Stimulated activated CD4-positive, alpha-beta T cell treated with anti-CD3 and anti-CD28 coated beads, TNF-alpha, amount 100 ng/mL, for 24 hours (primary cell): ENCODE measurements at places on chromosomes 2 and 18.

GRCh38 chr2:52294628-52295027, 1262.7 kb upstream of the NRXN1 start:
- no peak for DNase-seq

DNA sequence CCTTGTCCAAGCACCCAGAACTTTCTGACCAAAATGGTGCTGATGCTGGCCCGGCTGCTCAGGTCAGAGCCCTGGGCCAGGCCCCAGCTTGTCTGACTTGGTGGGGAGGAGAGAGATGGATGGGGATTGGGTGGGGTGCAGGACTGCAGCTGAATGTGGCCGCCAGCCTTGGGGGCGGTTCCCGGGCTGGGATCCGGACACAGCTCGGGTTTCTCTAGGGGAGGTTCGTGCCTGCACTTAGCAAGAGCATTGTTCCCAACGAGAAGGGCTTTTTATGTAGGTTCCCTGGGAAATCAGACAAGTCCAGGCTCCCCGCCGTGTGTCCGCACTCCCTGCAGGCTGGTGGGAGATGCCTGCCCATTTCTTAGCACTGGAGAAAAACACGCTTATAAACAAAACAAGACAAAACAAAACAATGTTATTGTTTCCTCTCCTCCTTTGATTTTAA, 50.5 kb upstream of the HS6ST1 start:
- DNase-seq: no peak

DNA sequence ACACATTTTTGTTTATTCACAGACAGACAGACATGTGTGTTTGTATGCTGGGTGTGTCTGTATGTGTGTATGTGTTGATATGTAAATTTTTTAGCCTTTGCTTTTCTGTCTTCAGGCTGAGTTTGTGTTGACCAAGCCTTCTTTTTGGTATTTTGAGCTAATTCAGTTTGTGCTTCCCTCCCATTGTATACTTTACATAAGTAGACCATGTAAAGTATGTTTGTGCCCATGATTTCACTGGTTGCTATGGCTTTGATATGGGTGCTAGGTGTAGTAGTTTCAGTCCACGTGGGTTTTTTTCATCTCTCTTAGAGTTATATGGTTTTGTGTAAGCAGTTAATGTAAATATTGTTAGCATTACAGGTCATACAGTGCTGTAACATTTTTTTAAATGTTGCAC, 129.4 kb upstream of the EPC2 start:
- DNase-seq: no peak

GRCh38 chr18:48777744-48778116, 173.0 kb downstream of the SMAD7 start:
- no peak for DNase-seq

GRCh38 chr2:157291018-157291417, 33.5 kb downstream of the GALNT5 start:
- DNase-seq: no peak

DNA sequence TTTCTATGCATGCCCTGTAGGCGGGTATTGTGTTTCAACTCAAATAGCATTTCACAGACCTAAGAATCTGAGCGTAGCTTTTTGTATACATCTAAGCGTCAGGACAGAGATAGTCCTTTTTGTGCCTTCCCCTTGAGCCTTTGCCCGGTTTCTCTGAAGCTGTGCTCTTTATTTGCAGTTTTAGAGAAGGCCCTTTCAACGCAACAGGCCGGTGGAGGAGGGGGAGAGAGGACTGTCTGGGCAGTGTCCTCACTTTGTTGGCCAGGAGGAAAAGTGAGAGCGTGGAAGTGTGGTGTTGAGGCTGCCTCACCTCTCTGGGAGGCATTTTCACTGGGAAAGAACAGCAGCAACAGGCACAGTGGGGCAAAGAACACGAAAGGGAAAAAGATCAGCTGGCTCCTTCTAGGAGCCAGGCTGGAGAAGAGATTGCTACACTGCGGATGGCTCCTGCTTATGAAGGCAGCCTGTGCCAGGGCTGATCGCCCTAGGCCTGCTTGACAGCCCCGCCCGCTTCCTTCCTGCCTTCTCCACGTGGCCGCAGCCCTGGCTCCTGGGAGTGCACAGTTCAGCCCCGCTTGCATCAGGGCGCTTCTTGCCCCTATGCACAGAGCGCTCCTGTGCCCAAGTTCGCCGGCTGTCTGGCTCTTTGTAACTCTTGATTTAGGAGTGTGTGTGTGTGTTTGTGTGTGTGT, 195.6 kb upstream of the POU3F3 start:
- DNase-seq: no peak

DNA sequence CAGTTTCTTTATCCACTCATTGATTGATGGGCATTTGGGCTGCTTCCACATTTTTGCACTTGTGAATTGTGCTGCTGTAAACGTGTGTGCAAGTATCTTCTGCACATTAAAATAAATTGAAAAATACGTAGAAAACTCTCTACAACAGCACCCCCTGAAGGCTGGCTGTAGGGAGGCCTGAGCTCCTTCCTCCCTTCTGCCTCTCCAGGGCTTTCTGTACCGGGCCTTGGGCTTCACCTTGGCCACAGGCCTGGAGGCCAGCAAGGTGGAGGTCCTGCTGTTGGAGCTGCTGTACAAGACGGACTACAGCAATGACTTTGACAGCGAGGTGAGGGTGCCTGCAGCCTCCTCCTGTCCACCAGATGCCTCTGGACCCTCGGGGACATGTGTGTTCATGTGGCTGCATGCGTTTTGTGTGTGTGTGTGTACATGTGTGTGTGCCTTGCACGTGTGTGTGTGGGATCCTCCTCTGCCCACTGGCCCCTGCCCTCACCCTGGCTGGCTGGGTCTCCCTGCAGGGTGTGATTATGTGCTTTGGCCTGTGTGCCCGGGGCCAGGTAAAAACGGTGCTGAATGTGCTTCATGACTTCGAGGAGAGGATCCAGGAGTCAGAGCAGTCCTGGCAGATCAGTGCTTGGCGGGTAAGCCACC, 29.2 kb downstream of the MROH2A start:
- no peak for DNase-seq

DNA sequence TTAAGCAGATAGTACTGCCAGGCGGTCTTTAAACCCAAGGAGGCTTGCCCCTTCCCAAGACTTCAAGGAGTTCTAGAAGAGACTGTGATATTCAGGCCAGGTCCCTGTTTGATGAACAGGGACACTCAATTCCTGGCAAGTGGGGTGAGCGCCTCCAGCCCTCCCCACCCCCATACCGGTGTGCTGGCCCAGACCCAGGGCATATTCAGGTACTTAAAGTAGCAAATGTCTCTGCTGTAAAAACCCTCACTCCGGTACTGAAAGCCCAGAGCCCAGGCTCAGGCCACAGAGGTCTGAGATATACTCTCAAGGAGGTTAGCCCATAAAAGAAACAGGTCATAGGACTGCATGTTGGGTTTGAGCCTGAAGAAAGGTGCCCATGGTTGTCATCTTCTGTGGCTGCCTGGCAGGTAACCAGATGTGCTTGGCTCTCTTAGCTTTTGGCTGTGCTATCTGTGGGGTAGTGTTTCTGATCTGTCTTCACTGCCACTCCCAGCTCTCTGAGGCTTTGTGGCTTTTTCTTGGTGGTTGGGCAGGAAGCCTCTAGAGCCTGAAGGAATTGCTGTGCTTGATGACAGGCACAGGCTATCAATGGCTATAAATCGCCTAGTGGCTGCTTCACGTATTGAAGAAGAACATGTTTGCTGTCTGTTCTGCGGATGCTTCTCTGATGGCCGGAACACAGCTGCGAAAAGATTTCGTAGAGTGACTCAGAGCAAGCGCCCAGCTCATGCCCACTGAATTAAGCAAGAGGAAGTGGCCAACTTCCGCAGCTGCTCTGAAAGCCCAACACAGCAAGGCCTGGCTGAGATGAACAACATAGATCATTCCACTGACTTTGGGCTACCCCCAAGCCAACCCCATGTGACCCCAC, 63.3 kb upstream of the ALPP start:
- DNase-seq: peak; percentile 43

GRCh38 chr2:79833235-79833878, 320.5 kb downstream of the CTNNA2 start:
- DNase-seq: no peak

DNA sequence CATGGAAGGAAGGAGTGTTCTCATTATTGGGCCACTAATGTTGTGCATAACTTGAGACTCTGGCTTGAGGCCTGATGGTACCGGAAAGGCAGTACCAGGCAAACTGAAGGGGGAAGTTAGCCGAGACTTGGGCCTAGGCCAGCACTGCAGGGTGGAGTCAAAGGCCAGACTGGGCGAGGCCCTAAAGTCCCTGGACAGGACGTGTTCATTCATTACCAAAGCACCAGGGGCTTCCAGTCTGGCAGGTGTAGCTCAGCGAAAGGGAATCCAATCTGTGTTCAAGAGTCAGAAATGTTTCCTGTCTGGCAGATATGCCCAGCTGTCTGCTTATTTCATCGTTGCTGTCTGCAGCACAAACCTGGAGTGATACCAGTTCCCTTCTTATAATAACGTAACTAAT, 4.7 kb upstream of the ITSN2 start:
- DNase-seq: no peak

DNA sequence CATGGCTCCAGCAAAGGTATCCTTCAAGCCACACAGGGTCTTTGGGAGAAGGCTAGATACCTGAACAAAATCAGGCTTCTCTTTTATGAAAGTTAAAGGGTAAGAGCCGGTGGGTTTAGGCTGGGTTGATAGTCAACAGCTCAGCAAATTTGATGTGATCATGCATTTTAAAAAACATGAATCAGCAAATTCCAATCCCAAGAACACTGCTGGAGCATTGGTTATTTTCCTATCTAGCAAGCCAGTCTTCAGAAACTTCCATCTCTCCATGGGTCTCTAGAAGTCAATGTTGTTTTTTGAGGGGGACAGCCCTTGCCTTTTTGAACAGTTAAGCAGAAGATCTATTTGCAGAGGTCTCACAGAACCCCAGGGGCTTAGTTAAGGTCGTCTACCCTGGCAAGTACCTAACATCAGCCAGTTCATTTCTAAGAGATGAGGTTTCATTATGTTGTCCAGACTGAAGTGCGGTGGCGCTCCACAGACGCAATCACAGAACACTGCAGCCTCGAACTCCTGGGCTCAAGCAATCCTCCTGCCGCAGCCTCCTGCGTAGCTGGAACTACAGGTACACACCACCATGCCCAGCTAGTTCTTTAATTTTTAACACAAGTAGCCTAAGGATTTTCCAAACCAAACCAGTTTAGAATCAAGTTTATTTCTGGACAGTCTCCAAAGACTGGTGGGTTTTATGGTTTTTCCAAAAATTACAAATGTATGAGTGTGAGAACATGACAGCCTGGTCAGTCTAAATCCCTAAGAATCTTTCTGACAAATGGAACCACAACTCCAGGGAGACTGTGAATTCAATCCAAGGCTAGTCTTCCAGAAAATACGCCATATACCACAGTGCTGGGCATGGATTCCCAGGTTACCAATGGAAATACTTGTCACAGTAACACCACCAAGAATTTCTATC, 4.1 kb upstream of the ZCCHC2 start:
- no peak for DNase-seq

GRCh38 chr2:99651930-99652670, 162.3 kb upstream of the REV1 start:
- no peak for DNase-seq

- DNase-seq: no peak
Observed at GRCh38 chr2:236670235-236670620, 100.6 kb downstream of the ACKR3 start.

DNA sequence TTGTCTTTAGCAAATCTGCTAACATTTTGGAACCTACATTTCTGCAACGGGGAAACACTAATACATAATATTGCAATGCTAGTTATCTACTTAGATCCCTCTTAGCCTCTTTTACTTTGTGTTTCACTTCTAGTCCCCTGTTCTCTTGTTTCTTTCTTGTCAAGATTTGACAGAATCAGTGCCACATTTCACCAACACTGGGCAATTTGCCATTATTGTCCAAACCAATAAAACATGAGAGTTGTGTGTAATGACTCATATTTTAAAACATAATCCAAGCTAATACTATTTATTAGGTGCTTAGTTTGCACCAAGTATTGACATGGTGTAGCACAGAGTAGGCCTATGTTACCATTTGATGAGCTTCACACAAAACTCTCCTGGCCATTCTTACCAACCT, 33.7 kb upstream of the ACVR1C start:
- DNase-seq: no peak

- DNase-seq: no peak
Observed at GRCh38 chr2:85269959-85270358, 57.8 kb downstream of the TGOLN2 start.

DNA sequence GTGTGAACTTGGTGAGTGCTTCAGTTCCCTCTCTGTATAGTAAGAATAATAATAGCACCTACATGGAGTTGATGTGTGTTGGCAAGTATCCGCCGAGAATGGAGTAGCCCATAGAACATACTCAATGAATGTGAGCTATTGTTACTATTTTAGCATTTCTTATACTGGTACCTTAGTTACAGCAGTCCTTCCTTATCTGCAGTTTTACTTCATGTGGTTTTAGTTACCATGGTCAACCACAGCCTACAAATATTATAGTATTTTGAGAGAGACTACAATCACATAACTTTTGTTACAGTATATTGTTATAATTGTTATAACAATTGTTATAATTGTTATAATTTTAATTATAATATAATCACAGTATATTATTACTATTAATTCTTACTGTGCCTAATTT, 152.5 kb upstream of the RASGRP3 start:
- DNase-seq: no peak

DNA sequence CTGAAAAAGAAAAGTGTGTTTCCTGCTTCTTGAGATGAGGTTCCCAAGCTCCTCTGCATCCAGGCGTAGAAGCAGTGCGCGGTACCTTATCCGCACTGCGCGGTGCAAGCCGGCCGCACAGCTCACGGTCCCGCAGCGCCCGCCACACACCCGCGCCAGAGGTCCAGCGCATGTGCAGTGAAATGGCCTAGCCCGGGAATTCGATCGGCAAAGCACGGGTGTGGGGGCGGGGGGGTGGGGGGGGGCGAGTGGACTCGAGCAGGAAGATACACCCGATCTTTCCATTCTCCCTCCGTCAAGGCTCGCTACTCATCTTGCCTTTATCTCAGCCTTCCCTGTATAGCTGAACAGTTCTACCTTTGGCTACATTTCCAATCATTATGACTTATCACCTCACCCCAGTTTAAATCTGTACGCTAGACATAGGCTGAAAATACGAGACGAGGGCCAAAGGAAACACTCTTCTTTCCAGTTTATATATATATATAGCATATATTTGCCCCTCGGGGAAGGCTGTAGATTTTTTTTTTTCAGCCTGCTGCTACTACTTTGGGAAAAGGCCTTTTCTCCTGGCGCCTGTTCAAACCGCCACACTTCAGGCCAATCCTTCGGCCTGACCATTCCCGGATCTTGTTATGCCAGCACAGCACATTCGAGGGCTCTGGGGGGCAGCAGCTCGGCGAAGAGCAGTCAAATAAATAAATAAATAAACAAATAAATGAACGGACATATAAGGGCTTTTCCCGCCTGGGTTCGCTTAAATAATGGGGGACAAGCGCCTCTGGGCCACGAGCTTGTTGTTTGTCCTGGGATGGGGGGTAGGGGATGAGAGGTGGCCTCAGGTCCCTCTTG, 10.4 kb downstream of the HOXD8 start:
- no peak for DNase-seq

- DNase-seq: no peak
Observed at GRCh38 chr2:42196403-42197267, 27.5 kb downstream of the EML4 start.
